Pulmonary artery endothelial cell (primary cell): ENCODE measurements at places on chromosomes 2 and 18. TPM values are rescaled to one million over a fixed set of nuclear protein-coding genes. Genes with fewer than 3 reads are reported as not detected.

GRCh38 chr2:191922736-191923651 lies 76.1 kb upstream of the CAVIN2 start:
- DNase-seq = no peak

DNA sequence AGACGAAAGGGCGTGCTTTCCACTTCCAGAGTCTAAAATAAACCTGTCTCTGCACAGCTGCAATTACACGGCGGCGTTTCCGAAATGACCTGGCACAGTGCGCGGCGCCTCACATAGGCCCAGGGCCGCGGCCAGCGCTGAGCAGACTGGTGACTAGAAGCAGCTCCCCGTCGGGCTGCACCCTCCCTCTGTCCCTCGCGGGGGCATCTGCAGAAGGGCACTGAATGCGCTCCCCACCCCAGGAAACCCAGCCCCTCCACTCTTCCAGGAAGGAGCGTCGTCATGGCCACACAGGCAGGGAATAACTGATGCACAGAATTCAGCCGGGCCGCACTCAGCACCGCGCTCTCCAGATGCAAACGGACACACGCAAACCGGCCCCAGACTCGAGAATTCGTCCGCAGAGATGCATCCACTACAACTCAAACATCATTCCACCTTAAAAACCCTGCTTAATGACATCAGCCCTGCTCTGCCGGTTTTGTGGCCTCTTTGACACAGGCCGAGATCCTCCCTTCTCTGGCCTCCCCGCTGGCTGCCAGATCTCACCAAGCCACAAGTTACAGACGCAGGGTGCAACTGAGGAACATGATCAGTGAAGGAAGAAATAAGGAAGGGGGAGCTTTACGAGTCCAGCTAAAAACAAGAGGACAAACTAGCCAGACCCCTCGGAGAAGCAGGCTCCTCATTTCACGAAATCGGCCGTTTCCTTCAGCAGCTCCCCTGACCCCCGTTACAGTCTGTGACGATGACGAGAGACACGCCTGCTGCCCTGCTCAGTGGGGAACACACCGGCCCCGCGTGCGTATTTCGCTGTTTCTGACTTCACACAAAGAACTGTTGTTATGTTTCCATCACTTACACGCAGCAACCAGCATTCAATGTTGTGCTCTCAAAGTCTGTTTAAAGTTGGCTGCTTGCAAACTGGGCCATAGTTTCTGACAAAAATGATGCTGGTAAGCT lies 40.2 kb downstream of the MBP start:
- no peak for DNase-seq

DNA sequence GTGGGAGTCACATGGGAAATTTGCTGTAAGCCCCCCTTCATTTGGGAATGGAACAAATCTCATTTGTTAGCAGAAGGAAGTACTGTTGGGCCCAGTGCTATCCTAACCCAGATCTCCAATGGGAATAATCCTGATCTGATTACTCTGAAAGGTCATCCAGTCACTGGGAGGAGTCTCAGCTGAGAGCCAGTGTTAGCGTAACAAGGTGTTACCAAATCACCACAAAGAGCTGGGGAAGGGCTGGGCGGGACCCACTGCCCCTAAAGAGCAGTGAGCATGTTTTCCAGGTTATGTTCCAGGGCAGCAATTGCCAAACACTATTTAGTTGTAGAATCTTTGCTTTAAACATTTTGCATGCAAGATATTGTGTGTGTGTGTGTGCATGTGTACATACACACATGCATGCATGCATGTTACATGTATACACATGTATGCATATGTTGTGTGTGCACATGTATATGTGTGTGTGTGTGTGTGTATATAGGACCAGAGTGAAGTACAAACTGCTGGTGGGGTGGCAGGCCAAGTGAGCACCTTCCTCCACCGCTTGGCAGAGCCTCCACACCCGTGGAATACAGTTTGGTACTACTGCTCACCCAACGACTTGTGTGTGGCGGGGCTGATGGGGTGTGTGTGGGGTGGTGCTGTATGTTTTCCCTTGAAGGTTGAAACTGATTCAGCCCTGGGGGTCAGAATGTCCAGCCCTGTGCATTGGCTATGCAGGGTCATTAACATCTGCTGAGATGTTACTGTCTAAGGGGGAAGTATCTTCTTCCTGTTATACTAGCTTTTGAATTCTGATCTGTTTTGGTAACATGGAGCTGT lies 15.2 kb downstream of the INPP5D start:
- DNase-seq = no peak

DNA sequence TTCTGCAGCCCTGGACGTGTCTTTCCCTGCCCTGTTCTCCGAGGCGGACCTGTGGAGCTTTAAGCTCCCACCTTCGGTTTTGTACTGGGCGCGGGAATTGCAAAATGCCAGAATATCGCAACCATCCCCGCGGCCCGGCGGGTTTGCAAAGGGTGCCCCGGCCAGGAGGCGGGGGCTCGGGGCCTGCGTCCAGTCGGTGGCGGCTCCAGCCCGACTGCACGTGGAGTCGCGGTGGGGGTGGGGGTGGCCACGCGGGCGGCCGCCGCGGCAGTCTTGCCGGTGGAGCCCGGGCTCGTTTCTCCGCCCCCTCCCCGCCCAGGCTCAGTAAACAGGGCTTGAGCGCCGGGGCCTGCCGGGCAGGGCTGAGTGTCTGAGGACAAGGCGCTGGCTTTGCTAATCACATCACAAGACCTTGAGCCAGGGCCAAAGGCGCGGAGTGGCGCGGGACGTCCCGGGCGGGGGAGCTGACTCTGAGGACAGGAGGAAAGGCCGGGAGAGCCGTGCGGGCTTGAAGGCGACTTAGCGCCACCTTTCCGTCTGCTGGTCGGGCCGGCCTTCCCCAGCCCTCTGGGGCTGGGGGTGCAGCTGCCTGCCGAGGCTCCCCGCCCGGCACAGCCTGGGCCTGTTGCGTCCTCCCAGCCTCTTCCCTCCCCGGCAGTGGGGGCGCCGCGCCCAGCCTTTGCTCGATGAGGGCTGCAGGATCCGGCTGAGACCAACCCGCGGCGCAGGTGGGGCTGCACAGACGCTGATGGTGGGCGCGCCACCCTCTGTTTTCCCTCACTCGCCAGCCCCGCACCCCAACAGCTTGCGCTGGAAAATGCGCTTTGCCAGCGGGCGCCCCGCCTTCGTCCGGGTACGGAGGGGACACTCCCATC lies 786 bp upstream of the ZFP36L2 start:
- no peak for DNase-seq

The CPO gene
- total RNA-seq = not detected in 2 replicates

DNA sequence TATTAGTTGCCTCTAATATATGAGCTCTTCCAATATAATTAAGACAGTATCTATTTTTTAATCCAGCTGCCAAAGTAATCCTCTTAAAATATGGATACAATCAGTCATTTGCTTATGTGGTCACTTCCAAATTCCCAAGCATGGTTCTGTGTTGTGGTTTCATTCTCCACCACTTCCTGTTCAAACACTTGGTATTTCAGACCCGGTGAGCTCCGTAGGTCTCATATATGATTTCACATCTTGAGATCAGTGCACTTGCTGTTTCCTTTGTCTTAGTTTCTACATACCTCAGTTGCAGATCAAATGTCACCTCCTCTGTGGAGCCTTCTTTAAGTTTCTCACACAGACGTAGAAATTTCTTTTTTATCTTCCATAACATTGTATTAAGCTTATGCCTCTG lies 254.2 kb downstream of the KCNS3 start:
- no peak for DNase-seq

The PMAIP1 gene
- total RNA-seq = 13.7 and 20.6 TPM in 2 replicates

DNA sequence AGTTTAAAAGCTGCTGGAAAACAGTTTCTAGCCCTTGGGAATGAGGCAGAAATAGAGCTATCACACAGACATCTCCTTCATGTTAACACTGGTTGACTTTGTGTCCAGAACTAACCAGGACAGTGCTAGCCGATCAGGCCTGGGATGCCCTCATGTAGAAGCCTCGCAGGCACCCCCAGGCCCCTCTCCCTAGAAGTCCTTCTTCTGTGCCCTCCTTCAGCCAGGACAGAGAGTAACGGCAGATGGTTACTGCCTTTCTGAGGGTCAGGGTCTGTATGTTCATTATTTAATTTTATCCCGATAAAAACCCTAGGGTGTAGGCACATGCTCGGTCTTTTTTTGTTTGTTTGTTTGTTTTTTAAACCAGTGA lies 10.7 kb upstream of the RPL31 start:
- DNase-seq = no peak

The KIAA2012 gene
- not detected in 2 replicates for total RNA-seq

DNA sequence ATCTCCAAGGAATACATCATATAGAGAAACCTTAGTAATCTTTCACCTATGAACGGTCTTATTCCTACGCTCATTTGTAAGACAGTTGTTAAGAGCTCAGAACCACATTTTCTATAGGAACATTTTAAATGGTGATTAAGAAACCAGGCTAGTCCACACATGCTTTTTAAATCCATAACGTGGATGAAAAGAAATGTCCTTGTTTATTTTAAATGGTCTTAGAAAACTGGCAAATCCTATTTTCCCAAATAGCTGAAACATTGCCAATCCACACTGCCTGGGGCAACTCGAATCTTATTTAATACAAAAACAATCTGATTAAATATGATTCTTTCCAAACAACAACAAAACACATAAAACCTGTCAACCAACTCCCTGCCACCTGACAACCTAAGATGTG lies 23.7 kb downstream of the METTL8 start:
- no peak for DNase-seq

GRCh38 chr18:23283916-23284430 lies 148.7 kb downstream of the CABLES1 start:
- no peak for DNase-seq

DNA sequence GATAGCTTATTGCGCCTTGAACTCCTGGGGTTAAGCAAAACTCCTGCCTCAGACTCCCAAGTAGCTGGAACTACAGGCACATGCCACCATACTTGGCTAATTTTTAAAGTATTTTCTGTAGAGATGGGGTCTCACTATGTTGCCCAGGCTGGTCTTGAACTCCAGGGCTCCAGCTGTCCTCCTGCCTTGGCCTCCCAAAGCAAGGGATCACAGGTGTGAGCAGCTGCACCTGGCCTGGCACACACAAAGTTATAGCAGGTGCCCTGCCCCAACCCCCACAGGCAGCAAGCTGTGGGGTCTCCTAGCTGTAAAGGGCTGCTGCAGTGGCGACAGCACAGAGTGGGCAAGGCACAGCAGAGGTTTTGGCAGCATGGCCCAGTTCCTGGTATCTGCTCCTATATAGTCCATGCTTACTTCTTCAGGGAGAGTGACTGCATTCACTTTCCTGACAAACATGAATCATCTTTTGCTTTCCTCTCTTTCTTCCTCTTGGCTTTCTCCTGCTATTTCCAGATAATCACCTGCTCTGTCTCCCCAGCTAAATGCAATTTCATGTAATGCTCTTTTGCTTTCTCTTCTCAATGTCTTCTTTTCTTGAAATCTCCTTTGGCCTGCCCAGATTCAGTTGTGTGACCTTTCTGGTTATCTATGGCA lies 27.3 kb upstream of the METAP1D start:
- DNase-seq = no peak

The NCKAP5 gene
- 0.39 and 0.59 TPM in 2 replicates for total RNA-seq

The TUBA3E gene
- not detected in 2 replicates for total RNA-seq

DNA sequence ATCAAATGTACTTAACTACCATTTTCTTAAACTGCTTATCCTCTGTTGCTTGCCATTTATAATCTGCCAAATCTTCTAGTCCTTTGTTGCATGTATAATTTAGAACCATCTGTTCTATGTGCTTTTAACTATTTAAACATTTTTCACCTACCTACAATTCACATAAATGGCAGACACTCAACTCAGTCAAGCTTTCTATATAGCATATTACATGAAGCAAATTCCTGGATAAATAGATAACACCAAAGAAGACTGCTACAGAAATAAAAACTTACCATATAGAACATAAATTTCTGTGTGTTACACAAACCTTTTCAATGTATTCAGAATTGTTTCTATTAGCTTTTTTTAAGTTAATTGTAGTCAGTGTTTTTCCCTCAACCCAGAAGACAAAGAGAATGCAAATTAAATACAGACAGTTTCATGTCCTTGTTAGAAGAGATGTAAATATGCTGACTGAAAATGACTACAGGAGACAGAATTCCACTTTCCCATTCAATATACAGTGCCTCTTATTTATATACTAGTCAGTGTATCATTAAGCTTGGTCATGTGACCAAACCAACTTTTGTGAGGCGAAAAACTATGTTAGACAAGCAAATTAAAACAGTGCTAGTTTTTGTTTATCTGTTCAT lies 2.6 kb downstream of the BAZ2B start:
- DNase-seq = no peak

DNA sequence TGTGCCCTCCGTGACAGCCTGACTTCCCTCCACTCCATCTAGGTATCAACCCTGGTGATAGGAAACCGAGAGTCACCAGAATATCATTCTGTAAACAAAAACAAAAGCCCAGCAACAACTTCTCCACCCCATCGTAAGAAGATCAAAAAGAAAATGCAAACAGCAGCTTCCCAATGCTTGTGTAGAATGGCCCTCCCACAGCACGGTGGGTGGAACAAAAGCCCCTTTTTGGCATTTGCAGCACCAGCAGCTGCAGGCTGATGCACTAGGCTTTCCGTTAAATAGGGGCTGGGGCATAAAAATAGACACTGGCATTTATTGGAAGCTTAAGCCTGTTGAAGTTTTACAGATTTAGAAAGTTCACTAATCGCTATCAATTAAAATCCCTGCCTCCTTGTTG lies 513.0 kb downstream of the GALR1 start:
- no peak for DNase-seq

DNA sequence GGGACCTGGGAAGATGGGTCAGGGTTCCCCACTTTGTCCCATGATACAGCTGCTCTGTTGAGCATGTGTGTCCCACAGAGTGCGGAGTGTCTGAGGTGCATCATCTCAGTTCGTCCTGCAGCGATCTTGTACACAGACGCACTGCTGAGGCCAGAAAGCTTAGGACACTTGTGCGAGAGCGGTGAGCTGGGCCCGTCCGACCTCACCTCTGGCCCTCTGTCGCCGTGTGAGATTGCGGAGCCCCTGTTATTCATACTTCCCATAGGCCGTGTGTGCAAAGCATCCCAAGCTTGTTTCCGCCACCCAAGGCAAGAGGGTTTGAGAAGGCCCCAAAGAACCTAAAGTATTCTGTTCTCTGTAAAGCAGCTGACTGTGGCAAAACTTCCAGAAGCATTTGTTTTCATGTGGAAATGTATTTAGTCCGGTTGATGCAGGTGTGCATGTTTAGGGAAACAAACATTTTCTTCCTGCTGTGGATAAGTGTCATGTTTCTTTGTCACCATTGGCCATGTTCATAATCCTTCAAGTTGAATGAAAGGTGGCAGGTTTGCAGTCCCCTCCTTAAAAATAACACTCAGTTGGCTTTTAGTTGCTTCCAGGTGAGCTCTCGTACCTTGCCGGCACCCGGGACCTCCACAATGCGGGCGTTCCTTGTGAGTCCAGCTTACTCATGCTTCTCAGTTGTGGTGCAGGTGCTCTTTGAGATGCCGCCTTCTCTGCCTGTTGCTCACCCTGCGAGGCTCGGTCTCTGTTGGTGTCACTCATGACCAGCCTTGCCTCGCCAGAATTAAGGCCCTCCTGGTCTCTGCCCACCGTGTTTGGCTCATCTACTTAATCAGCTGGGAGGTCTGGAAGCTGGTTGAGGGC lies 5.3 kb downstream of the AGAP1 start:
- no peak for DNase-seq

The BCS1L gene
- 33.9 and 57.8 TPM in 2 replicates for total RNA-seq

GRCh38 chr2:112184121-112184520 lies 45.9 kb downstream of the FBLN7 start:
- DNase-seq = no peak

- DNase-seq = no peak
Measured at GRCh38 chr2:206958261-206958660, 18.9 kb downstream of the CPO start.

The TMEM200C gene
- total RNA-seq = not detected in 2 replicates

- DNase-seq = no peak
Measured at GRCh38 chr2:96830044-96830562, 13.7 kb downstream of the ANKRD23 start.

The PROKR1 gene
- not detected in 2 replicates for total RNA-seq
